ENCODE measurements at places on chromosomes 6 and 20.

- DNase-seq = no peak
Measured at GRCh38 chr6:155455766-155456165, at the start of gene NOX3. NOX3 (minus strand) TSS chr6:155455839; CDS start chr6:155455800, 39 bp downstream.

GRCh38 chr6:63821442-63821841 is 185.8 kb downstream of the PHF3 start:
- no peak for DNase-seq

- no peak for DNase-seq
Measured at GRCh38 chr6:143727035-143727434, 49.3 kb downstream of the PHACTR2 start.

DNA sequence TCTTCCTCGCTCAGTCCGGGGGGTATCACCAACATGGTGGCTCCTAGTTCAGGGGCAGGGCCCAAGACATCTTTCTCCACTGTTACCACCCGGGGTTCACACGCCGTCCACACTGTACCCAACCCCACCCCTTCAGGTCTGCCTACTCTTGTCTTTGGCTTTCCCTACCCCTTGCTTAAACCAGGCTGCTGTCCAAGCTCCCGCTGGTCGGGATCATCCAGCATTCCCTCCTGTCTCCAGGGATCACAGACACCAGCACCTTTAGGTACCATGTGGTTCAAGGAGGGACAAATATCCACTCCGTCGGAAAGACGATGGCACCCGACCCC is 395 bp downstream of the NELFE start:
- no peak for DNase-seq

DNA sequence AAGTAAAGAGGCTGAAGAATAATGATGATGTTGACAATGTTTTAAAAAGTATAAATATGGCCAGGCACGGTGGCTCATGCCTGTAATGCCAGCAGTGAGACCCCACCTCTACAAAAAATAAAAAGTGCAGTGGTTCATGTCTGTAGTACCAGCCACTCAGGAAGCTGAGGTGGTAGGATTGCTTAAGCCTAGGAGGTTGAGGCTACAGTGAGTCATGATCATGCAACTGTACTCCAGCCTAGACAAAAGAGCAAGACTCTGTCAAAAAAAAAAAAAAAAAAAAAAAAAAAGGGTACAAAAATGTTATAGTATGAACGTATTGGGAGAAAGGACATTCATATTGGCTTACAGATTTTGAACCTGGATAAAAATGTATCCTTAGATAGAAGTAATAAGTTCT is 543.1 kb upstream of the IRAK1BP1 start:
- DNase-seq = no peak

DNA sequence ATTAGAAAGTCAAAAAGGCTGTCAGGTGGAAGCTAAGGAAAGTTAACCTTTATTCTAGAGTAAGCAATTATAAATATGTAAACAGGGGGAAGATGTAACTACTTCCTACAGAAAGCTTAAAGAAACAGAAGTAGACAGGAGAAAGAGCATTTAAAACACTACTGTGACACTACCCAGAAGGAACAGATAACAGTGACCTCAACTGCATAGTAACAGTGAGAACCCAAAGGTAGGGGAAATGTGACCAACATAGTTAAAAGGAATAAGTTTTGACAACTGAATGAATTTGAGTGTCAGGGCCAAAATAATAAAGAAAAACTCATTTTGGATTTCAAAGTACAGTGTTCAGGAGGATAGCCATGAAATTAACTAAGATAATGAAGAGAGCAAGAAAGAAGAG is 43.5 kb downstream of the IBTK start:
- no peak for DNase-seq

DNA sequence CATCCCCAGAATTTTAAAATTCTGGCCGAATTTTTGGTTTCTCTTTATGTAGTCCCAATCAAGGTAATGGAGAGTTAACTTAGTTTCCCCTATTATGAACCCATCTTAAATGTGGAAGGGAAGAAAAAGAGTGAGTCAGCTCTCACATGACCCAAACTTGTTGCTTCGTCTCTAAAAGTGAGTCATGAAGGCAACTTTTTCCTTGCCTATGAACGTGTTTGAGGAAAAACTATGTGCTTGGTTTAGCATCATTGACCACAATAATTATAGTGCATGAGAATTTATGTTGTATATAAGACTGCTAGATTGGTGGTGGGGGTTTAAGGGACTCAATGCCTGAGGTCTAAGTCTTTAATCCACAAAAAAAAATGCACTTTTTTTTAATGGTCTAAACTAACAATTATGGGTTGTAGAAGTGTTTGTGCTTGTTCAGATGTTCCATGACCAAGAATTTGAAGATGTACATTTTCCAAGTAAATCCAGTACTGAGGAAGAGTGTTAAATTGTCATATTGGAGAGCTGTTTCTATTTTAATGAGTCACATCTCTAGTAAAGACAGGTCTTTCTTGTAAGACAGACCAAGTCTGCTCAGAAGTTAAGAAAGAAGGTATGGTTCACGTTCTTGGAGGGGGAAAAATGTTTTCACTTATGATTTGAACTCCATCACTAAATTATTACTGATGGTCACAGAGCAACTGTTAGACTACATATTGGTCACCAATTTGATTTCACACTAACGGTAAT is 409.9 kb upstream of the MARCKS start:
- DNase-seq = no peak

GRCh38 chr6:24401458-24401857 is 1.3 kb upstream of the MRS2 start:
- DNase-seq = no peak

DNA sequence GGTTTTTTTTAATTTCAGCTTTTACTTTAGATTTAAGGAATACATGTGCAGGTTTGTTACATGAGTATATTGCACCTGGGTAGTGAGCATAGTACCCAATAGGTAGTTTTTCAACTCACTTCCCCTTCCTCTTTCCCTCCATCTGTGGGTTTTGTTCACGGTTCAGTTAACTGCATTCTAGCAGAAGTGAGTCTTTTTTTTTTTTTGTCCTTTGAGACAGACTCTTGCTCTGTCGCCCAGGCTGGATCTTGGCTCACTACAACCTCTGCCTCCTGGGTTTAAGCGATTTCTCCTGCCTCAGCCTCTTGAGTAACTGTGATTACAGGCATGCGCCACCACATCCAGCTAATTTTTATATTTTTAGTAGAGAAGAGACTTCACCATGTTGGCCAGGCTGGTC is 8.7 kb downstream of the UBR2 start:
- no peak for DNase-seq

- no peak for DNase-seq
Measured at GRCh38 chr6:166684170-166684569, 57.1 kb upstream of the RPS6KA2 start.

- DNase-seq = no peak
Measured at GRCh38 chr20:14561741-14562221, 224.4 kb upstream of the FLRT3 start.

DNA sequence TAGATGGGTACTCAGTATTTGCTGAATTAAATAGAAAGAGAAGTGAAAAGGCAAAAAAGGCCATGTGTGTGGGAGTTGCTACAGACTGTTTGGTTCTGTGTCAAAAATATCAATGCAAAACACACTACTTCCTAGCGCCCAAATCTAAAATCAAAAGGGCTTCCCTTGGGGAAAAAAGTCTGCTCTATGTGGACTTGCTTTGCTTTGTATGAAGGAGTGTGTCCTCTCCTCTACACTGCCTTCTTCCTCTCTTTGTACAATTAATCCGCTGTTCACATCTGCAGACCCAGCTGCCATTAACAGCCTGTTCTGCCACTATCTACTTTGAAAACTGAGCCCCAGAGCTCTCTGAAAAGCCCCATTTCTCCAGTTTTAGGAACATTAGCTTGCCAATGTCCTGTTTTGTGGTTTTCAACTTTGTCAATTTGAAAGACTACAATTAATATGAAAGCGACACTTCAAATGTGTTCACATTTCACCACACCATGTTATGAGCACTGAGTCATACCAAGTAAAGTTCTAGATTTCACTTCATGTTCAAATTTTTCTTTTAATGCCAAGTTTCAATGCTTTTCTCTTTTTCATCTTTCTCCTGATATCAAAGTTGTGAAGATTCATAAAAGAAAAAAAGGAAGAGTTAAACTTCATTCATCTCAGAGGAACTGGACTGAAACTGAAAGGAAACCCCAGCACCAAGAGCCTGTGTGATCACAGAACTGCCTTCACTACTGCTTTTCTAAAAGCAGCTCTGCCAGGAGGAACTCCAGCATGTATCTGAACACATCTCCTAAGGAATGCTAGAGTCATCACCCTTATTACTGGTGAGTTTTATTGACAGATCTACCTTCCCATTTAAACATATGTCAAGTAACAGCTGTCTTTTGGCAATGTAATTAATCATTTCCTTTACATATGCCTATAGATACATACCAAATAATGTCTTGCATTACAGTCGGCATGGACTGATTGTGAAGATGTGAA is 102.6 kb downstream of the KIF13A start:
- no peak for DNase-seq

DNA sequence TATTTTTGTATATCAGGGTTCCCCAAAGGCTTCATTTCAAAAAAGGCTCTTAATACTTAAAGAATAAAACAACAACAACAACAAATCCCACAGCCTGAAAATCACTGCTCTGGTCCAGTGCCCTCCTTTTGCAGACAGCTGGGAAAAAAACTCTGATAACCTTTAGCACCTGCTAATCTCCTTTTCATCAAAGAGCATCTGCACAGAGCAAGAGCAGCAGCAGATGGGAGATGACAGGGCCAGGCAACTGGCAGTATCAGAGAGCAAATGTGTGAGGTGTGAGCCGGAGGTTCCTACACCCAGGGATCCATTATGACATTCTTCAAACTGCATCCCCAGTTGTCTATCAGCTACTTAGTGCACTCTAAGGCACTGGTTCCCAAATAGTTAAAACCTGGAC is 25.7 kb downstream of the TTI1 start:
- no peak for DNase-seq

- DNase-seq = peak; percentile 64
Measured at GRCh38 chr6:125197795-125198269, 44.3 kb downstream of the TPD52L1 start.

DNA sequence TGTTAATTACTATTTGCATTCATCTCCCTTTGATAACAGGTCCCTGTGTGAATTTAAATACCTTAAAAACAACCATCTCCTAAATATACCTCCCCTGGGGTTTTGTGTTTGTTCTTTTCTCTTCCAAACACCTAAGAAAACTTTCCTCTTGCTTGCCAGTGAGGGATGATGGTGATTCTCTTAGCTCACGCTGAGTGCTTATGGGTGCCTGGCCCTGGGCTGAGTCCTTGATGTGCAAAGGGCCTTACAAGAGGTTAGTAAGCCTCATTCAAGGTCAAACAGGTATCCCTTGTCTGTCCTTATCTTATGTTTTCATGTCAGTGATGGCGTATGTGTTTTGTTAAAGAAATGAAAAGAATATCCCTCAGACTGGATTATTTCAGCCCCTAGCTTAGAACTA is 76.3 kb downstream of the SYCP2L start:
- no peak for DNase-seq

DNA sequence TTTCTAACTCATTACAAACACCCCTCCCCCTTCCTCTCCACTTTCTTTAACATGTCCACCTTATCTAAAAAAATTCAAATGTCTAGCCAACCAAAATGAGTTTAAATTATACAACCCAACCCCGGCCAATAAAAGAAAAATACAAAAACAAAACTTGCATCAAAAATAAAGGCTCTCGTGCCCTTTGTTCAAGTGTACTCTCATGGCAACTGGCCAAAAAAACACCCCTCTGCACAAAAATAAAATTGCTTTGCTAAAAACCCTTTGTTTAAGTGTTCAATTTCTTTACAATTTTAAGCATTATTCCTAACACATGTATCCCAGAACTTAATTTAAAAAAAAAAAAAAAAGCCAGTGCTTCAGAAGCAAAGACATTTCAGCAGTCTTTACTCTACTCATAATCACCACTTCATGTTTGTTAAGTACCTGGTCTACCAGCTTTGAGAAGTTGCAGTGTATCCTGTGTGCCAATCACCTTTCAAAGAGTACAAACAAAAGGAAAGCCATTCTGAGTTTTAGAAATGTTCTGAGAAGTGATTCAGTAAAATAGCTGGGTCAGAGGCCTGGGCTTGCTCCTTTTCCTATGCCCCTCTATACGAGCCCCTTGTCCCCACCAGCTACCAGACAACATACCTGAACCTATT is 87.5 kb downstream of the MDN1 start:
- DNase-seq = no peak

DNA sequence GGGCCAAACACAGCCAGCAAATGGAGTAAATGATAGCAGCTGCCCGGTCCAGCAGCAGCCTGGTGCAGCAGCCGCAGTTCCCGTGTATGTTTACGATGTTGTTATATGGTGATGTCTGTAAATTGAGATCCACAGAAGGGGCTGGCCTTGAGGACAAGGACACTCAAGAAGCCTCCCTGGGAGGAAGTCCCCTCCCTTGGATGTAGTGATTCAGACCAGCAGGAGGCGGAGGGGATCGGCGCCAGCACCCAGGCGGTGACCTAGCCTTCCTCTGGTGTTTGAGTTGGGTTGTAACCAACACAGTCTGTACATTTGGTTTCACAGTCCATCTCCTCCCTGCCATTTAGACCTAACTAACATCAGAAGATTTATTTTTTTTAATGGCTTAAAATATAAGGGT is 187.8 kb downstream of the SYNDIG1 start:
- no peak for DNase-seq

DNA sequence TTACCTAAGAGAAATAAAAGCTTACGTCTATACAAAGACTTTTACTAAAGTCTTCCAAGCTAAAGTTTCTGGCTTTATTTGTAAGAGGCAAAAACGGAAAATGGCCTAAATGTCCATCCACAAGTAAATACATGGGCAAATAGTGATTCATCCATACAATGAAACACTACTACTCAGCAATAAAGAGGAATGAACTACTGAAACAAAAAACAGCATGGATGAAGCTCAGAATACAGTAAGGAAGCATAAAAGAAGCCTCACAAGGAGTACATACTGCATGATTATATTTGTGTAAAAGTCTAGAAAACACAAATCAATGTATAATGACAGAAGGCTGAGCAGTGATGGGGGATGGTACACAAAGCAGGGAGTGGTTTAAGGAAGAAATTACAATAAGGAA is 84.7 kb downstream of the F13A1 start:
- no peak for DNase-seq

- DNase-seq = no peak
Measured at GRCh38 chr6:33547499-33547898, 32.6 kb downstream of the BAK1 start.

GRCh38 chr20:8602389-8603116 is 466.3 kb upstream of the PLCB4 start:
- DNase-seq = no peak

DNA sequence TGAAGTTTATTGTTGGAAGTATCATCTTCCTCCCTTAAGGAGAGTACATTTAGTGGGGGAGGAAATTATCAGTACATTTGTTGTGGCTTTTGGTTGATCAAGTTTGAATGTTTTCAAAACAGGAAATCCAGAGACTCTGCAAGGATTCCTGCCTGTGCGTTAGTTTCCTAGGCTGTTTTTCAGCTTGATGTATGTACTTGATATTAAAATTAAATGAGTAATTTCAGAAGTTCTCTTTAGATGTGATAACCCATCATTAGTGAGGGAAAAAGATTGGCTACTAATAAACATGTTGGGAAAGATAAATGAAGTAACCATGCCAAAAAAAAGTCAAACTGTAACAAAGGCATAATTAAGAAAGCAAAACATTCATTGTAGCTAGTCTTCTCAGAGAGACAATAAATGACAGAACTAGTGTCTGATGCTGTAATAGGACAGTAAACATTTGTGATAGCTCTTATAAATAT is 88.0 kb upstream of the TULP1 start:
- DNase-seq = no peak
